NCI-H1105 treated with DMSO at 0.1 percent for 48 hours (cell line): ENCODE measurements at places on chromosomes 4 and X.

GRCh38 chr4:168656946-168657473, 160.2 kb downstream of the PALLD start:
- DNase-seq, result no peak

GRCh38 chr4:53039741-53040458, 177.8 kb downstream of the RASL11B start:
- no peak for DNase-seq

- DNase-seq, result no peak
These were observed 7.0 kb downstream of the PNMA3 start for GRCh38 chrX:153063315-153063714.

- DNase-seq, result no peak
These were observed 368.8 kb downstream of the GASK1B start for GRCh38 chr4:157803845-157804521.

- no peak for DNase-seq
These were observed 1.7 kb downstream of the CTBP1 start for GRCh38 chr4:1246901-1247863.
